Vagina (tissue), 2 donors: ENCODE measurements at places on chromosomes 7 and 10.

DNA sequence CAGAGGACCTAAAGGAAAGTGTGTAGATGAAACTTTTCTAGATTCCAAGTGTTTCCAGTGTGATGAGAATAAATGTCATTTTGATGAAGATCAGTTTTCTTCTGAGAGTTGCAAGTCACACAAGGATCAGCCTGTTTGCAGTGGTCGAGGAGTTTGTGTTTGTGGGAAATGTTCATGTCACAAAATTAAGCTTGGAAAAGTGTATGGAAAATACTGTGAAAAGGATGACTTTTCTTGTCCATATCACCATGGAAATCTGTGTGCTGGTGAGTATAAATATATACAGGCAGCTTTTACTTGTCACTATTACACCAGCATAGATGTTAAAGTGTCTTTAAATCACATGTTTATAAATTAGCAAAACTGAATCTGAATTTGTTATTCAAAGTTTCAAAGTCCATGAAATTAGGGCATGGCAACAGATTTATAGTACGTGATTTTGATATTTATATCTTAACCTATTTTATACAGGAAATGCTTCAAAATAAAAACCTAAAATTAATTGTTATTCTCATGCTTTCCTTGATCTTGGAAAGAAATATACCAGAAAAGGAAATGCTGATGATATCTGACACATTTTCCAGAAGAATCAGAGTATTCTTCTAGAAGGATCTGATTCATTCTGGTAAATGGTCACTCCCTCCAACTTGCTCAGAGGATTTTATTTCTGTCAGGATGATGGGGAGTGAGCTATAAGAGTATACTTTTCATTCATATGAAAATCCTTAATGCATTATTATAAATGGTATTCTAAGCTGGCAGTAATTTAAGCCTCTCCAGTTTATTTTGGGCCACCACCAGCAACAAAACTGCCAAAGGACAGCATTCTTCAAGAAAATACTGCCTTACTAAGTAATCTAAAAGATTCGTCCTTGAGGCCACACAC lies 71.4 kb downstream of the ITGB8 start:
- DNase-seq = no peak
- H3K36me3 ChIP-seq = no peaks in the 10 kb centered on the region
- no peak overlapping the region for H3K4me3 ChIP-seq

- H3K4me3 ChIP-seq = no peak overlapping the region
- DNase-seq = no peak
- H3K27me3 ChIP-seq = no peaks in the 10 kb centered on the region
- no peak overlapping the region for H3K27ac ChIP-seq
- peaks cover 5% of the 10 kb centered on the region for H3K4me1 ChIP-seq
- H3K36me3 ChIP-seq = no peaks in the 10 kb centered on the region
Observed at GRCh38 chr10:75480374-75480773, 49.0 kb downstream of the LRMDA start.

GRCh38 chr7:2978408-2978807 lies 65.3 kb downstream of the CARD11 start:
- no peak for DNase-seq
- no peaks in the 10 kb centered on the region for H3K27me3 ChIP-seq
- no peaks in the 10 kb centered on the region for H3K36me3 ChIP-seq
- H3K27ac ChIP-seq = no peak overlapping the region

GRCh38 chr10:31061941-31062340 lies 30.3 kb upstream of the ZNF438 start:
- no peaks in the 10 kb centered on the region for H3K36me3 ChIP-seq
- no peaks in the 10 kb centered on the region for H3K27me3 ChIP-seq
- H3K27ac ChIP-seq = peak overlapping the region; percentile 33
- DNase-seq = no peak
- H3K4me1 ChIP-seq = peaks cover 31% of the 10 kb centered on the region

DNA sequence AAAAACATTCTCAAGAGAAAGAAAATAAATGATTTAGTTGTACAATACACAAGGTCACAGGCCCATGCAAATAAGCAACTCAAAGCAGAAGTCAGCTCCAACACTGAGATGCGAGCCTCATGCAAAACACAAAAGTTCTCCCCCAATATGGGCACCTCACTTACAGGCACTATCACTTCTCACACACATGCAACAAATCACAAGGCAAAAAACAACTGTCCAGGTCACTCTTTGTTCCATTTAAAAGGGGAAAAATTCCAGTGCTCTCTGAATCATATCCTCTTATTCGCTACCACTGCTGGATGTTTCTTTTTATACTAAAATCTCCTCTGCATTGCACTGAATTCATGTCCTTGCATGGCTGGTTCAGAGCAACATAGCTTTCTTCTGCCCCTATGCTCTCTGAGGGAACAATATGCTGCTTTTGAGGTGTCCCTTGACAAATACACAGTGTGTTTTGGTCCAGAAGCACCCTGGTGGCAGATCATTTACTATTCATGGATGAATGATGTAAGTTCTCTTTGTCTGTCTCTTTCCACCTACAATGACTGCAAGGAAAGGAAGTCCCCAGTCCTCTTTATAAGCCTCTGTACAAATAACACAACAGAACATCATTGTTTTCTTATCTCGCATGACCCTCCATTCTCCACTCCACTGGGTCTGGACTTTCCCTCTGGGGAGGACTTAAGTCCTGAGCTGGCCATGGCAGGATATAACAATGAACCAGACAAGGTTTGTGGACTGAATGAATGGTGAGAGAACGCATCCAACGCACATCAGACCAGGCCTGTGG lies 85.4 kb upstream of the GSDME start:
- no peaks in the 10 kb centered on the region for H3K27me3 ChIP-seq
- H3K4me1 ChIP-seq = no peaks in the 10 kb centered on the region
- H3K27ac ChIP-seq = no peak overlapping the region

- H3K4me3 ChIP-seq = no peak overlapping the region
- no peaks in the 10 kb centered on the region for H3K27me3 ChIP-seq
- H3K36me3 ChIP-seq = no peaks in the 10 kb centered on the region
- H3K4me1 ChIP-seq = peaks cover 6% of the 10 kb centered on the region
- no peak for DNase-seq
Observed at GRCh38 chr10:100907175-100907574, 5.6 kb upstream of the SLF2 start.

- H3K4me3 ChIP-seq = no peak overlapping the region
- H3K27ac ChIP-seq = no peak overlapping the region
- H3K36me3 ChIP-seq = no peaks in the 10 kb centered on the region
- H3K27me3 ChIP-seq = no peaks in the 10 kb centered on the region
- H3K4me1 ChIP-seq = no peaks in the 10 kb centered on the region
- DNase-seq = no peak
Observed at GRCh38 chr10:23403719-23404118, 35.2 kb upstream of the OTUD1 start.

DNA sequence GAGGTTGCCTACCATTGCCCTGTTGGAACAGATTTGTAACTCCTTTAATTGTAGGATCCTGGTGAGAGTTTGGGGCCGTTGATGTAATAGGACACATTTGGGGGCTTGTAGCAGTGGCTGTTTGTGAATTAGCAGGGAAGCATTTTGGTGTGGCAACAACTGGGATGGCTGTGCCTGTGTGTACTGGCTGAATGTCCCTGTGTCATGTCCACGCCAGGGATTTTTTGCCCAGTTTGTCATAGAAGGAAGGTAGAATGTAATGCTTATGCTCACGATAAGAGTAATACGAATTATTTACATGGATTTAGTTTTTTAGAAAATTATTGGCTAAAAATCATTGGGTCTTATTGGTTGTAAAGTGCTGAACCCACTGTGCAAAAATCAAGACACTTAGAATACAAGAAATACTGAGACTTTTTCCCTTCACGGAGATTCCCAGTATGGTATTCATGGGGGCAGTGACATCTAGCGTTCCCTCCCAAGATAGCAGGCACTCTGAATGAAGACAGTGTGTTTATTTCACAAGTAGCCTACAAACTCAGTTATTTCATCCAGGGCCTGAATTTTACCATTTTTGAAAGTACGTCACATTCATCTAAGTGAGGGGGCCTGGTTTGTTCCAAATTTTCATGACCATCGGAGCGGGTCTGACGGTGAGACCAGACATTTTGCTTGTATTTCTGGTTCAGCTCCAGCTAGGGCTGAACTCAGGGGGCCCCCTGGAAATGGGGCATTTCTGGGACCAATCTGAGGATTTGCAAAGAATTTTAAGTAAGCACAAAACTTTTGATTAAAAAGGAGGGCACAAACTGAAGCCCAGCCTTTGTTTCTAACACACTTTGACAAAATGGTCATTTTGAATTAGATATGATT lies 74.7 kb downstream of the CACNB2 start:
- no peak overlapping the region for H3K4me3 ChIP-seq
- no peaks in the 10 kb centered on the region for H3K27me3 ChIP-seq
- no peaks in the 10 kb centered on the region for H3K4me1 ChIP-seq
- DNase-seq = no peak

DNA sequence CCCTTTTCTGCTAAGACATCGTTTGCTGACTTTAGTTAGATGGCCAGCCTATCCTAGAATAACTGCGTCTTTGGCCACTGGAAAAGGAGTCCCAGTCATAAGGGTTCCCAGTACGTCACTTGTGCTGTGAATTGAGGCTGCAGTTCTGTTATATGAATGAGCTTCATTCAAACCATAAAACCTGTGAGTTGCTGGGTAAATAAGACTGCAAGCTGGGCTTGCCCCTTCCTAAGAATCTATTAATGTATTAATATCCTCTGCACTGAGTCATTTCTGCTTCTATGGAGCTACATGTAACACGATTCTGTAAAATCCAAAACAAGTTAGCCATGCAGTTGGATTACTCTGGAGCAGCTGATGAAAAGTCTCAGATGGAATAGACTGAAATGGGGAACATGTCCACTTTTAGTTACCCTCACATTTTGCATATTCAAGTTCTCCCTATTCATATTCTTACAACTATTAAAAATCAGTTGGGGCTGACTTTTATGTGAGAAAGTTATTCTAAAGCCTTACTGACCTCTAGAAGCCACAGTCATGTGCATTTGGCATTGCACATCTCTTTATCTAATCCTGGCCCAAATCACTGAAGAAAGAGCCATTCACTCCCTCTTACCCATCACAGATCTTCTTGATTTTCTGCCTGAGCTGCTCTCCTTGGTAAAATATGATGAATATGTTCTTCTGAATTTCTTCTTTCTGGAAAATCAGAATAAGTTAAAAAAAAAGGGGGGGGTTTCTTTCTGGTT lies 41.8 kb upstream of the TMEM213 start:
- no peak for DNase-seq
- H3K4me1 ChIP-seq = no peaks in the 10 kb centered on the region
- H3K36me3 ChIP-seq = no peaks in the 10 kb centered on the region
- H3K27me3 ChIP-seq = no peaks in the 10 kb centered on the region
- no peak overlapping the region for H3K4me3 ChIP-seq

DNA sequence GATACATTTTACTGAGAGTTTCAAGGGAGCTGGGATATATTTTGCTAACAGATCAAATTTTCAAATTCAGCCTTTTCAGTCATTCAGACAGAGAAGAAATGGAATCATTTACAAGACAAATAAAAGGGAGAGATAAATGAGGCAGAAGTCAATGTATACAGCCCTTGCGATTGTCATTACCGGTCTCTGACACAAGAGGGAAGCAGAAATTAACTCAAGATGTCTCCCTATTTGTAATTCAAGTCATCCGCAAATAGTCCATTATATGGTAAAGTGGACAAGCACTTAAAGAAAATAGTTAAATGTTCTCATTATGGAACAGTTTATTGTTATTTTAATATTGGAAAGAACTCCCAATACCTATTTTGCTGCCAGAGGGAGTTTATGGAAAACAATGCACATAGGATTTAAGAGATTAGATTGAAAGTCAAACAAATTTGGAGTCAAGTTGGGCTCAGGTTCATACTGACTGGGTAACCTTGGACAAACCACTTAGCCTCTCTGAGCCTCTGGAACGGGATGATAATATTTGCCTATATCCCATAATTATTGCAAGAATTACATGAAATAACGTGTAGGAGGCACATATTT lies 89.3 kb upstream of the PRKCQ start:
- H3K4me1 ChIP-seq = no peaks in the 10 kb centered on the region
- H3K27ac ChIP-seq = no peak overlapping the region
- no peak for DNase-seq
- no peaks in the 10 kb centered on the region for H3K27me3 ChIP-seq

- H3K27me3 ChIP-seq = no peaks in the 10 kb centered on the region
- H3K36me3 ChIP-seq = no peaks in the 10 kb centered on the region
- H3K27ac ChIP-seq = no peak overlapping the region
- no peaks in the 10 kb centered on the region for H3K4me1 ChIP-seq
- H3K4me3 ChIP-seq = no peak overlapping the region
- DNase-seq = no peak
Observed at GRCh38 chr10:102322914-102323313, 72.6 kb upstream of the NFKB2 start.

DNA sequence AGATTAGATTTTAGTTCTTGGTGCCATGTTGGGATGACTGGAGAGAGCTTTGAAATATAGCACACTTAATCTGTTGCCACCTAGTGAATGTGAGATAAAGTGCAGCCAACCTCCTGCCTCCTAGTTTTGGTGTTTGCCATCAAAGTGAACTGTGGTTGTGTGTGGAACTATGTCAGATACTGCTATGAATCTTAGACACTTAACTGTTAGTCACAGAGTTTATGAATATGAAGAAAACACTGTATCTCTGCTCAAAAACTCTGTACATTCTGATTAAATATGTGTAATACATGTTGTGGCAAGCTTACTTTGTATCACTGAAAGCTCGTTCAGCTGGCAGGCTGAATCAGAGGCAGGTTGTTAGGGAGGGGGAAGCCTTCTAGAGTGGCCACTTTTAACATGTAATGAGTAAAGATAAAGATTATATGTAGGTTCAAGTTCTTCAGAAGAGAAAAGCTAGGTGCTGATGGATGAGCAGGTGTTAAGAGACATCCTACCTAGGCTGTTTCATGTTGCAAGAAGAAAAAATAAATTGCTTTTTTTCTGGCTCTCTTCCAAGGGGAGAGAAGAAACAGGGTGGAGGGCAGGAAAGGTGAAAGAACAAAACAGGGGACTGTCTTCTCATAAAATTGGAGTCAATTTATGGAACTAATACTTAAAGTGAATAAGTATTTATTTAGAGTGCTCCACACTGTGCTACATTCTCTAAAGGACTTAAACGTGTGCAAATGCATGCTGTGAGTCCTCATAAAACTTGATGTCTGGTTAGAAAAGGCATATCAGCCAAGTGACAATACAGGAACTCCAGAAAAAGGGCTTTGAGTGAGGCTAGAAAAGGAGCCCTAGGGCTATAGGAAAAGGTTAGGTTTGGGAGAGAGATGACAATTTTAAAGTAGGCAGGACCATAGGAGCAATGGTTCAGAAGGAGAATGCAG lies 14.1 kb upstream of the LAMB1 start:
- no peaks in the 10 kb centered on the region for H3K36me3 ChIP-seq
- no peak overlapping the region for H3K27ac ChIP-seq
- H3K4me1 ChIP-seq = no peaks in the 10 kb centered on the region
- DNase-seq = no peak

- H3K4me3 ChIP-seq = no peak overlapping the region
- no peaks in the 10 kb centered on the region for H3K36me3 ChIP-seq
- H3K4me1 ChIP-seq = no peaks in the 10 kb centered on the region
- H3K27ac ChIP-seq = no peak overlapping the region
Observed at GRCh38 chr10:60626037-60626436, 152.2 kb upstream of the CDK1 start.
